ENCODE measurements at places on chromosomes 4 and X. TPM values are rescaled to one million over a fixed set of nuclear protein-coding genes. Genes with fewer than 3 reads are reported as not detected.

Gene FAM241A
- total RNA-seq, result 5.1 TPM

Gene SCOC
- 72.4 TPM for total RNA-seq

Gene F11
- not detected for total RNA-seq

Gene RBMX2
- 20.1 TPM for total RNA-seq

Gene KLHL13
- 5.1 TPM for total RNA-seq

Gene FGF2
- total RNA-seq, result 3.3 TPM

Gene GPC3
- total RNA-seq, result not detected

Gene MAGEA2
- total RNA-seq, result not detected

Gene FRMD7
- not detected for total RNA-seq

Gene CCDC149
- total RNA-seq, result 2.6 TPM

Gene PRRG3
- total RNA-seq, result not detected

Gene PWWP3B
- total RNA-seq, result not detected

Gene GPC4
- 2.0 TPM for total RNA-seq

Gene RENBP
- not detected for total RNA-seq

Gene CXorf49
- total RNA-seq, result not detected

Gene GABRB1
- not detected for total RNA-seq

All from hair follicular keratinocyte (primary cell).